ENCODE measurements at places on chromosomes 2 and 18.

DNA sequence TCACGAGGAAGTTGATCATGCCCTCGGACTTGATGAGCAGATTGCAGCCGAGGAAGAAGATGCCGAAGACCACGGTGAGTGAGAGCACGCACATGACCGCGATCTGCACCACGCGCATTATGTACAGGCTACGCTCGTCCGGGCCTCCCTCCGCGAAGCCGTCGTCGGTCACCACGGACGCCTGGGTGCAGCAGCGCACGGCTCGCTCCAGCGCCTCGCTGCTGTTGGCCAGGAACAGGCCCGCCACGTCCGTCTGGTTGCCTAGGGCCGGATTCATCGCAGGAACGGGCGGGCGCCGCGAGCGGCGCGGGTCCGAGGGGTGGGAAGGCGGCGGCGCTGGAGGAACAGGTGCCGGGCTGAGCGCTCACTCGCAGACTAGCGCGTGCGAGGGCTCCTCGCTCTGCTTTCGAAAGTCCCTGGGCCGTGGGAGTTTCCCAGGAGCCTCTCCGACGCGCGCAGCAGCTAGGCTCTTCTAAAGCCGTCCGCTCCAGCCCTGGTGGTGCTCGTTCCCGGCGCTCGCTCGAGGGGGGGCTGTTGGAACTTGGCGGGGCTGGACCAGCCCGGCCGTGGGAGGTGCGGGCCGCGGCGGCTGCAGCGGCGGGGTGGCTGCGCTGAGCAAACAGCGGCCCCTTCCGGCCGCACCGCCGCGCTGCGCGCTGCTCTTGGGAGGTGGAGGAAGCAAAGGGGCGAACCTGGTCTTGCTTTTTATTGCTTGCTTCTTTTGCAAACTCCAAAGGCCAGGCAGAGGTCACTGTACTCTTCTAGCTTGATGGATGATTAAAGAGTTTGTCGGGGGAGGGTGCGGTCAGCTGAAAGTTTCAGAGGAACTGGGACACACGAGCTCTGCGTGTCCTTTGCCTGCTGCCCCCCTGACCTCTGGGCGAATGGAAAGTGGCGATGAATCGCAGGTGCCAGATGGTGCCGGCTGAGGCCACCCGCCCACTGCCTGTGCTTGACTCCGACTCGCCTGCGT lies at the start of gene RPRM:
RPRM (minus strand) TSS at position 474 of the 973 bp plus-strand sequence; CDS start at position 277, 197 bp downstream.
- peak; percentile 66 for DNase-seq

DNA sequence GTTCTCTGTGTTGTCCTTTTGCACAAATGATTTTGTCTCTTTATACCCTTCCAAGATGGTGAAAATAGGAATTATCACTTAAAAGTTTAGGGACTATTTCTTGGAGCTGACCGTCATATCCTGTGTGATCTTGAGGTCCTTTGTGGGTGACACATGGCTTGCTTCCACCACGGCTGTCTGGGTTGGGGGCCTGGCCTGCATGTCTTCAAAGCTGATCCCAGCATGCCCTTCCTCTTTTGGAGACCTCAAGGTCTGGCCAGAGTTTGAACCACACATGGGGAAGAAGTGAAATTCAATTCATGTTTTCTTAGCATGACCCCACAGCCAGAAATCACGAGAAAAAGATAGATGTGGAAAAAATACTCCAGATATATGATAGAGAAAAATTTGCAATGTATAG lies 14.0 kb downstream of the SFTPB start:
- no peak for DNase-seq

- no peak for DNase-seq
Measured at GRCh38 chr18:47863041-47863440, 67.4 kb downstream of the SMAD2 start.

- no peak for DNase-seq
Measured at GRCh38 chr2:230202430-230203109, 17.2 kb downstream of the SP110 start.

DNA sequence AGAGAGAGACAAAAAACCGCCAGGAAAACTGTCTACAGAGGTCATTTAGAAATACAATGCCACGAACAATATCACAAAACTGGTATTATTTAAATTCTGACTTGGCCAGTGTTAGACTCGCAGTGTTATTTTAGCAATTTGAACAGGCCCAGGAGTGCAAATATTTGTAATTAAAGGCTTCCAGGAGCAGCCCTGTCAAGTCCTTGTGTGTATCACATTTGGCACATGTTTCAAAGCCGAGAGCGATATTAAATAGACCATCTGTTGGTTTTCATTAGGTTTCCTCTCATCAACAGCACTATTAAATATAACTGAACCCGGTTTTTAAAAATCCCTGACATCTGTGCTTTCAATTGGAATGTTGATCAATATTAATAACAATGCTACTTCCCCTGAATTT lies 656.9 kb downstream of the TSN start:
- DNase-seq: no peak

- DNase-seq: no peak
Measured at GRCh38 chr2:227805578-227805977, 8.1 kb upstream of the CCL20 start.

- DNase-seq: no peak
Measured at GRCh38 chr2:230494980-230495379, 79.0 kb downstream of the SP100 start.

- no peak for DNase-seq
Measured at GRCh38 chr18:44816477-44816876, 135.8 kb downstream of the SETBP1 start.

DNA sequence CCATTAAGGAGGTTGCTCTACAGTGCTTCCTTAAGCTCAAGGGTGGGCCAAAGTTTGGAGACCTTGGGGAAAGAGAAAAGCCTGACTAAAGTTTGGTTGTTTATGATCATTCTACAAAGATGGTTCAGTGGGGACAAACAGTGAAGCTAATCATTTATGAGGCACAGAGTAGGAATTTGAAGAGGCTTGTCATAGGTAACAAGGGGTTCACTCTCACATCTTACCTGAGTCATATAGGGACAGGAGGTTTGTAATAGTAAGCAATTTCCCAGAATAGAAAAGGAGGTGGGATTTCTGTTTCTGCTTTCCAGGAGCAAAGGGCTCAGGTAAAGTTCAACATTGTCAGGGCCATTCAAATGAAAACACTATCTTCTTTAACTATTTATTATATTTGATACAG lies 787.9 kb downstream of the CPS1 start:
- no peak for DNase-seq

DNA sequence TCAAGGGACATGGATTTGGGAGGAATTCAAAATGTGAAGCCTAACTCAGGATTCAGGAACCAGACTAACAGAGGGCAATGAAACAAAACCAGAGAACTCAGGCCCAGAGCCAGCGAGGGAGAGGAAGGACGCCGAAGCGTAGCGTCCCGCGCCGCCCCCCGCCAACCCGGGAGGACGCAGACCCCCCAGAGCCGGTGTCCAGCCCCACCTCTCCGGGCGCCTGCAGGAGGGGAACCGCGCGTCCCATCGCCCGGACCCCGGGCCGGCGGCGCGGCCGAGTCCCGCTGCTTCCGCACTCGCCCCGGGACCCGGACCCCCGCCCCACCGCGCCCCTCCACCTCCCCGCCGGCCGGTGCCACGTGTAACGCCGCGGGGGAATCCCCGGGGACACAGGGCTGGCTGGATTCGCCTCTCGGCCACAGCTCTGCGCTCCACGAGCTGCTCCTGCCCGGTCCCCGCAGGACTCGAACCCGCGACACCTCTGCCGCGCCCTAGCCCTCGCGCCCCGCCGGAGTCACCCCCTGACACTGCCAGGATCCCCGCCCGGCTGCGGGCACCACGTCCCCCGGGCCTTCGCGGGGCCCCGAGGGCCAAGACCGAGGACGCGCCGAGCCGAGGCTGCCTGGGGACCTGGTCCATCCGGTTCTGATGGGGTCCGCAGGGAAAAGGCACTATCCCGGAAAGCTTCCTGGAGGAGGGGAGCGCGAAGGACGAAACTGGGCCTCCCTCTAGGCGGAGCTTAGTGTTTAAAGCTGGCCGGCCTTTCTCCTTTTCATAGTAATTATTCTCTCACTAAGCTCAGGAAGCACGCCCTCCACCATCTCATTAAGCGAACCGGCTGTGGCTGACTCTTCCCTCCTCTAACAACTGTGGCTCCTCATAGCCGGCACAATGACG lies 40.4 kb upstream of the FAM124B start:
- DNase-seq: no peak

- DNase-seq: no peak
Measured at GRCh38 chr18:40875101-40875615, 1079.9 kb upstream of the PIK3C3 start.

- no peak for DNase-seq
Measured at GRCh38 chr2:209376686-209377085, 47.2 kb upstream of the MAP2 start.

GRCh38 chr2:207676827-207677354 lies 34.5 kb upstream of the CCNYL1 start:
- DNase-seq: no peak

DNA sequence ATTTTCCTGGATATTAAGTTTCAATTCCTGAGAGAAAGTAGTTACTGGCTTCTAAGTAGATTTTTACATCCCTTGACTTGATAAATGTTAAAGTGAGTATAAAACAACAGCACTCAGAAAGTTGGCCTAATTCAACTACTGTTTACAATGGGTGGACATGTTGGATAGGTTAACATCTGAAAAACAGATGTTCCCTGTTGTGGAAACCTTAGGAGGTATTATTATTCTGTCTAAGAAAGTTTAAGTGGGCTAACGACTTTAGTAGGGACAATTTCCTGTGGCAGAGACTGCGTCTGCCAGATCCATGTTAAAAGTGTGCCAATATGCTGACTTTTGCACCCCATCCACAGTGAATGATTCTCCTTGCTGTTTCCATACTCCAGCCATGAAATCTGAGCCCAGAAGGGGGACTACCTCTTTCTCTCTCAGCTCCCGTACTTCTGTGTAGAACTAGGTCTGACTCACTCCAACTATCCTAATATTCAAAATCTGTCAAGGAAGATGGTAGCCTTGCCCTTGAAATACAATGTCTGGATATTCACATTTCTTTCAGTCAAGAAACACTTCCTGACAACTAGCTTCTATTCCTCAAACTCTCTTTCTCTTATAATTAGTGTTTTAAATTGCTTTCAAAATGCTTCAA lies 327.5 kb upstream of the HNRNPA3 start:
- no peak for DNase-seq

- no peak for DNase-seq
Measured at GRCh38 chr2:119076713-119077112, 81.8 kb downstream of the C1QL2 start.

- no peak for DNase-seq
Measured at GRCh38 chr2:149075853-149076252, 37.4 kb downstream of the LYPD6B start.

DNA sequence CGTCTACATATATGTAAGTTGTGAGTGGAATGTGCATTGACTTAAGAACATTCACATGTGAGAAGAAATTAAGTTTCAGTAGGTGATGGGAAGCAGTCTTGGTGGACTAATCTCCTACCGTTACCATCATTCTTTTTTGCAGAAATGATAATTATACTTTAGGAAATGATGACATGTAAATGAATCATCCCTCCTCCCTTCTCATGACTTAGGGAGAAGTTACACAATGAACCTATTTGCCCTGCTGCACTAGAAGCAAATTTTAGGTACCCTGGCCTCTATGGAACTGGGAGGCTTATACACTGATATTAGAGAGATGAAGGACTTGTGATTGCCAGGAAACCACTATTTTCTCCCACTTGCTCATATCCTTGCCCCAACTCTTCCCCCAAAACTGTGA lies 214.2 kb downstream of the CALCRL start:
- no peak for DNase-seq

DNA sequence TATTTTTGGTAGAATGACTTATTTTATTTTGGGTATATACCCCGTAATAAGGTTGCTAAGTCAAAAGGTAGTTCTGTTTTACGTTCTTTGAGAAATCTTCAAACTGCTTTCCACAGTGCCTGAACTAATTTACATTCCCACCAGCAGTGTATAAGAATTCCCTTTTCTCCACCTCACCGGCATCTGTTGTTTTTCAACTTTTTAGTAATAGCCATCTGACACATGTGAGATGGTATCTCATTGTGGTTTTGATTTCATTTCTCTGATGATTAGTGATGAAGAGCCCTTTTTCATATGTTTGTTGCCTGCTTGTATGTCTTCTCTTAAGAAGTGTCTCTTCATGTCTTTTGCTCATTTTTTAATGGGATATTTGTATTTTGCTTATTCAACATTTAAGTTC lies 215.2 kb upstream of the TFPI start:
- DNase-seq: no peak

DNA sequence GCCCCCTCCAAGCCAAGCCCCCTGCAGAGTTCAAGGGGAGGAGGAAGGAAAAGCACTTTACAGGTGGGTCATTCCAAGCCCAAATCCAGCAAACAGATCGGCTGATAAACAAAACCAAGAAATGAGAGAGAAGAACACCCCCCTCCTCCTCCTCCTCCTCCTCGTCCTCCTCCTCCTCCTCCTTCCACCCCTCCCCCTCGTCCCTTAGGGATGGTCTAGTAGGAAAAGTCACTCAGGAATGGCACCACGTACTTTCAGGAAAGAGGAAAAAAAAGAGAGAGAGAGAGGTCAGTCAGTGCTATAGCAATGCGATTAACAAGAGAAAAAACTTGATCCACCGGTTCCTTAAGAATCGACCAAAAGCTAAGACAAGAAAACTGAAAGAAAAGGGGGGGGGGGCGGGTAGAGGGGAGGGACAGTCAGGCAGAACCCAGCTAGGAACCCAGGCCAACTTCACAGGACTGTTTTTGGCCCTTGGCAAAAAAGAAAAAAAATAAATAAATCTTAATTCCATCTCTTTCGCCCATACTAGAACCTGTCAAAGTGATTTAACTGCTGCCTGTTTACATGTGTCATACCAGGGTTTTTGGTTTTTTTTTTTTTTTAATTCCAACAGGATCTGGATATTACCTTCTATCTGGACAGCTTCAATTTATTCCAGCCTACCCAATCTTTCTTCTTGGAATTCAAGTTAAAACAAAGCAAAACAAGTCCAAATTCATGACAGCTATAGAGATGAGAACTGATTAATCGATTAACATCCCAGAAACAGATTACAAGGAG lies 906 bp downstream of the IKZF2 start:
- peak; percentile 0 for DNase-seq

Data from amygdala (tissue), 56 donors.